ENCODE measurements at places on chromosomes 3 and 15. TPM values are rescaled to one million over a fixed set of nuclear protein-coding genes. Genes with fewer than 3 reads are reported as not detected.

Gene ITGB5
- total RNA-seq: 0.86 TPM

GRCh38 chr15:39124155-39124552, 456.7 kb upstream of the THBS1 start:
- no peaks in the 10 kb centered on the region for H3K27me3 ChIP-seq
- H3K36me3 ChIP-seq: no peaks in the 10 kb centered on the region
- DNase-seq: no peak
- H3K4me3 ChIP-seq: no peak overlapping the region
- no peaks in the 10 kb centered on the region for H3K4me1 ChIP-seq

GRCh38 chr3:140166861-140167599, 232.0 kb downstream of the CLSTN2 start:
- H3K4me1 ChIP-seq: no peaks in the 10 kb centered on the region
- no peak overlapping the region for H3K4me3 ChIP-seq
- DNase-seq: no peak
- H3K27ac ChIP-seq: no peak overlapping the region

Gene PIGZ
- total RNA-seq: 0.37 TPM

Measured in Karpas-422 (cell line).